ENCODE measurements at places on chromosomes 2 and 18.
A peak's percentile ranks its signal among the peaks of the same experiment; 100 is the strongest.

DNA sequence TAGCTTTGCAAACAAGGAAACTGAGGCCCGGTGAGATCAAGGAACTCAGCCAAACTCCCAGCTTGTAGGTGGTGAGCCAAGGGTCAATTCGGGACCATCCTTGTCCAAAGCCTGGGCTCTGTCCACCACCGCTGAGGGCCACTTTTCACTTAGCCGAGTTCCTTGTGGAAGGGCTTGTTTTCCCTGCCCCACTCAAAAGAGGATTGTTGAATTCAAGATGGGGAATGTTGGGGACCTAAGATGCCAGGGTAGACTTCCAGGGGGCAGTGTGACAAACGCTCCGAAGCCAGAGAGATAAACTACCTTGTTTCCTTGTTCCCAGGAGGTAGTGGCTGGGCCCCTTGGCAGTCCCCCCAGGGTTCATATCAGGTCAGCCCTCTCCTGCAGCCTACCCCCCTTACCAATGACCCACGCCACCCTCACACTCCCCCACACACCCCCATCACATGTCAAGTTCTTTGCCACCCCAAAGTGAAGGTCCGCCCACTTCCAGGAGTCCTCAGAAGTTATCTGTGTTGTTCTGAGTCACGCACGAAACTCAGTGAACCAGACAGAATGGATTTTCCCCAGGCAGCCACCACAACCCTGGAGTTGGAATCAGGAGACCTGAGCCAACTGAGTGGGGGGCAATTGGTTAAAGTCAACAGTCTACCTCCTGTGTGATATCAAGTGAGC, 10.3 kb upstream of the ATOH8 start:
- no peak for DNase-seq

DNA sequence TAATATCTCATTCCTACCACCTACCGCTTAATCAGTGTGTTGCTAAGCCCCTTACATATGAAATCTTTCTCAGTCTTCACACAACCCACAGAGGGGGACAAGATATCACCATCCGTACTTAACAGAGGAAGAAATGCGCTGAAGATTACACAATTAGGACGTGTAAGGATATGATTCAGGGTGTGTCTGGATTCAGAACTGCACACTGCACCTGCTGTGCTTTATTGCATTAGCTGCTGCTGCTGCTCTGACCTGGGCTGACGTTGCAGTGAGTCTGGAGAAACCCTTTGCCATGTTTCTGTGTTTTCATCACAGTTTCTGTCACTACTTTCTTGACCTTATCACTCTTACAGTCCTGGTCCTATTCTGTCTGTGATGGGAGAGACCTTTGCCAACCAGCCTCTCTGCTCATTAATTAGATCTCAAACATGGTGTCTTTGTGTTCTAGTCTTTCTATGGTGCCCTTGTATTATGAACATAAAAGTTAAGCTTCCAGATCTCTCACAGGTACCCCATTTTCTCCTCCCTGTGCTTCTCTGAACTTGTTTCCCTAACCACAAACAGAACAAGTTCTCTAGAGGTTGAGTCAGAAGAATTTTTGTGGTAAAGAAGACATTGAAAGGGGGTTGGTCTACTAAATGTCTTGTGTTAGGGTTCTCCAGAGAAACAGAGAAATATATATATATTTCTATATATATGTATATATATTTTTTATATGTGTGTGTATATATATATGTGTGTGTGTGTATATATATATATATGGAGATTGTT, 92.9 kb upstream of the CYP1B1 start:
- DNase-seq = no peak

DNA sequence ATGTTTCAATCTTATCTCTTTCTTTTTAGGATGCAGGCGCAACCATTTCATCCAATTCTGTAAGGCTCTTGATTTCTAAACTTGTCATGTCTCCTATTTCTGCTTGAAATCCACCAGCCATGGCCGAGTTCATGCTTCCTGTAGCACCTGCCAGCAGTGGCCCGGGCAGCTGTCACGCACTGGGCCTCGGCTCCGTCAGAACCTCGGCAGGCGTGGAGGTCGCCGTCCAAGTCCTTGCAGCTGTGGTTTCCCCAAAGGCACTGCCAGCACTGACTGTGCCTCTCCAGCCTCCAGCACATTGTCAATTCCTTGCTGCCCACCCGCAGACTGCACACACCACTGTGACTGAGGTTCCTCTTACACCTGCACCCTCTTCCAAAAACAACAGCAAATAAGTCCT, 188.7 kb upstream of the SALL3 start:
- DNase-seq = no peak

- DNase-seq = no peak
These were observed 129.2 kb downstream of the MEP1B start for GRCh38 chr18:32319084-32319483.

GRCh38 chr2:241354668-241355658, 1.1 kb upstream of the FARP2 start:
- DNase-seq = peak; percentile 68

Measured in HT1080 (cell line).